ENCODE measurements at places on chromosomes 6 and 20.

DNA sequence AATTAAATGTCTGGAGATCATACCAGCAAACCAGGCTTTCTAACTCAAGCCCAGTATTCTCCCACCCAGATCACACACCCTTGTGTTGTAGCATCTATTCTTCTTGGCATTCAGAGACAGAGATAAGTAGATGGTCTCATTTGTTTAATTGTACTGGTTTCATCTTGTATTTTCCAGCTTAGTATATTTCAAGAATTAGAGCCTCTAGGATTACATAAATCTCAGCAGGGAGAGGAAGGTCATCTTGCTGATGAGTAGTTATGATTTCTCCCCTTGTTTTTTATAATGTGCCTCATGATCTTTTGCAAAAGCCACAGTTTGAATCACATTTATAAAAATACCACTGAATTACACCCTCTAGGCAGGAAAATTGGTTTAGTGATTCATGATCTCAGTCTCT lies 106.6 kb upstream of the NRSN1 start:
- DNase-seq: no peak

DNA sequence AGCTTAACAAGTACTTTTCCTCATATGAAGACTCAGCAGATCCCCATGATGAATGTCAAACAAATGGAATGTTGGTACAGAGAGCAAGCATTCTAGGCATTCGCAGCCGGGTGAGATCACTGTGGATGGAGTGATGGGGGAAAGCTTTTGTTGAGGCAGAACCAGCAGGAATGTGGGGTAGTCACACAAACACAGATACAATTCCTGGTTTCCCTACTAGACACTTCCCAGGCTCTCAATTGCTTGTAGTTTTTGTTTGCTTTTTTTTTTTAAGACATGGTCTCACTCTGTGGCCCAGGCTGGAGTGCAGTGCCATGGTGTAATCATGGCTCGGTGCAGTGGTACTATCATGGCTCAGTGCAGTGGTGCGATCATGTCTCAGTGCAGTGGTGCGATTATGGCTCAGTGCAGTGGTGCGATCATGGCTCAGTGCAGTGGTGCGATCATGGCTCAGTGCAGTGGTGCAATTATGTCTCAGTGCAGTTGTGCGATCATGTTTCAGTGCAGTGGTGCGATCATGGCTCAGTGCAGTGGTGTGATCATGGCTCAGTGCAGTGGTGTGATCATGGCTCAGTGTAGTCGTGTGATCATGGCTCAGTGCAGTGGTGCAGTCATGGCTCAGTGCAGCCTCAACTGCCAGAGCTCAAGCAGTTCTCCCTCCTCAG lies 15.4 kb upstream of the IER3 start:
- no peak for DNase-seq

DNA sequence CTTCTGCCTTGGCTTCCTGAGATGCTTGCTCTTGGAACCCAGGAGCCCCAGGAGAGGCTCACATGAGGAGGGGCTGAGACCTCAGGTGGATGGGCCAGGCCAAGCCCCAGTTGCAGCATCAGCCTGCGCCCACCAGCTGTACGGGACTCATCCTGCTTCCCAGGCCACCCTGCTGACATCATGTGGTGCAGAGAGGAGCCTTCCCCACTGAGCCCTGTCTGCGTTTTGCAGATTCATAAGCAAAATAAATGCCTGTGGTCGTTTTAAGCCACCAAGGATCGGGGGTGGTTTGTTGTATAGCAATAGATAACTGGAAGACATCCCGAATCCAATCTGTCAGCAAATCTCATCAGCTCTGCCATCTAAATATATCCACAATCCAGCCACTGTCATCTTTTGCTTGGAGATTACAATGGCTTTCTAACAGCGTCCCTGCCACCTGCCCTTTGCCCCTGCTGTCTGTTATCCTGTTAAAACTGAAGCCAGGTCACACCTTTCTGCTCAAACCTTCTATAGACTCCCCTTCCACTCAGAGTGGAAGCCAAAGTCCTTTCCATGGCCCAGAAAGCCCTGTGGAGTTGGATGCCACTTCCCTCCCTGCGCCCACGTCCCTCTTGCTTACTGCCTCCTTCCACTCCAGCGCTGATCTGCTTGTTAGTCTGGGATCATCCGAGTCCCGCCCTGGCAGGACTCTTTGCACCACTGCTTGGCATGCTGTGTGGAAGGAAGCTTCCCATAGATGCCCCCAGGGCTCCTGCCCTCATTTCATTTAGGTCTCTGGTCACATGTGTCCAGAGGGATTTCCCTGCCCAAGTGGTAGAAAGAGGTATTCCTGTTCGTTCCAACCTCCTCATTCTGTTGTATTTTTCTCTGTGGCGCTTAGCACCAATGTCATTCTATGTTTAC lies 24.0 kb upstream of the MLN start:
- no peak for DNase-seq

GRCh38 chr20:64024141-64024990 lies 11.6 kb upstream of the C20orf204 start:
- DNase-seq: no peak

- no peak for DNase-seq
These were observed 430.4 kb downstream of the GJA1 start for GRCh38 chr6:121865811-121866210.

- DNase-seq: no peak
These were observed 3.8 kb upstream of the PIGU start for GRCh38 chr20:34680586-34681175.

- no peak for DNase-seq
These were observed 62.6 kb downstream of the DLL1 start for GRCh38 chr6:170227996-170228945.
